ENCODE measurements at places on chromosomes 6 and 20.

DNA sequence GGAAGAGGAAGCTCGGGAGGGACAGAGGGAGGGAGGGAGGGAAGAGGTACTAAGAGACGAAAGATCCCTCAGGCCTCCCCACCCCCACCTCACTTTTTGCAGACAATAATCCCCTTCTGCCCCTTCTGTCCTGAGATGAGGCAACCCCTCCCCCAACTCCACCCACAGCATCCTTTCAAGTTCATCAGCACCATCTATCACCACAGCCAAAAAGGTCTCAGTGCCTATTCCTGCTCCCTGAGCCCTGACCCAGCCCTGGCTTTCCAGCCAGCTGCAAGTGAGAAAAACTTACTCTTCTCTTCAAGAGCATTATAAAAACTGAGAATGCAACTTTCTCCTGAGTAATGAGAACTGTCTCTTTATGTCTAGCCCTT lies 133.2 kb upstream of the LRFN2 start:
- no peak for DNase-seq

GRCh38 chr6:127301199-127301700 lies 34.6 kb downstream of the RNF146 start:
- DNase-seq, result no peak

- DNase-seq, result no peak
These were observed 51.2 kb upstream of the AKIRIN2 start for GRCh38 chr6:87753131-87753685.

DNA sequence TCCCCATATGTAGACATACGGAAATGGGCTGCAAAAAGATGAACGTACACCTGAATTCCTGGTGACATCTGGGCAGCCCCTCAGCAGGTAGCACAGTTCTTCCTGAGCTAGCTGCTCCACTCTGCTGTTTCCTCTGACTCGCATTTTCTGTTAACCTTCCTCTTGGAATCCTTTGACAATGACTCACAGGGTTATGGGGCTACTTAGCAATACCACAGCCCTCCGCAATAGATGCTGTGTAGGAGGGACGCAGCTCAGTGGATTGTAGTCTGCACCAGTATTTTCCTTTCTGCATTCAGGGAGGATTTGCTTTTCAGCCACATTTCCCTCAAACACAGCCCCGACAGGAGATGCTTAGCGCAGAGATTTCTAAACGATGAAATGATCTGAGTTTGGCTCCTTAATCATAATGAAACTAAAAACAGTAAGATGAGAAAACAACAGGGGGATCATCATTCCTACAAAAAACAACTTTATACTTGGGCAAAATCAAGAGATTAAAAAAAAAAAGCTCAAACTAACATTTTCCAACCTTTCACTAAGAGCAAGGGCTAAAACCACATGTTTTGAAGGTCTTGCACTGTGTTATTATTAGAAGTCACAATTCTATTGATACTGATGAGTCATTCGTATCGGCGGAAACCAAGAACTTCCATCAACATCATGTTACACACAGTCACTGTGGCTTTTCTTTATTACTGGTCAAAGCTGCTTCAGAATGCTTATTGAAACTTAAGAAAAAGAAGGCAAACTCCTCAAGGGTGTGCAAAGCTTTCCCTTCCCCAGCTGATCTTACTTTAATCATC lies 12.2 kb downstream of the BACH2 start:
- DNase-seq, result peak; percentile 25

GRCh38 chr6:166907871-166908806 lies 48.2 kb downstream of the RNASET2 start:
- DNase-seq, result no peak

- DNase-seq, result no peak
These were observed 384.6 kb downstream of the CDH4 start for GRCh38 chr20:61636531-61637116.

- DNase-seq, result no peak
These were observed 34.1 kb downstream of the TNXB start for GRCh38 chr6:32074996-32075532.

GRCh38 chr6:145749632-145750031 lies 14.3 kb upstream of the EPM2A start:
- DNase-seq, result no peak

- no peak for DNase-seq
These were observed 289.5 kb upstream of the SGK1 start for GRCh38 chr6:134607411-134607810.

DNA sequence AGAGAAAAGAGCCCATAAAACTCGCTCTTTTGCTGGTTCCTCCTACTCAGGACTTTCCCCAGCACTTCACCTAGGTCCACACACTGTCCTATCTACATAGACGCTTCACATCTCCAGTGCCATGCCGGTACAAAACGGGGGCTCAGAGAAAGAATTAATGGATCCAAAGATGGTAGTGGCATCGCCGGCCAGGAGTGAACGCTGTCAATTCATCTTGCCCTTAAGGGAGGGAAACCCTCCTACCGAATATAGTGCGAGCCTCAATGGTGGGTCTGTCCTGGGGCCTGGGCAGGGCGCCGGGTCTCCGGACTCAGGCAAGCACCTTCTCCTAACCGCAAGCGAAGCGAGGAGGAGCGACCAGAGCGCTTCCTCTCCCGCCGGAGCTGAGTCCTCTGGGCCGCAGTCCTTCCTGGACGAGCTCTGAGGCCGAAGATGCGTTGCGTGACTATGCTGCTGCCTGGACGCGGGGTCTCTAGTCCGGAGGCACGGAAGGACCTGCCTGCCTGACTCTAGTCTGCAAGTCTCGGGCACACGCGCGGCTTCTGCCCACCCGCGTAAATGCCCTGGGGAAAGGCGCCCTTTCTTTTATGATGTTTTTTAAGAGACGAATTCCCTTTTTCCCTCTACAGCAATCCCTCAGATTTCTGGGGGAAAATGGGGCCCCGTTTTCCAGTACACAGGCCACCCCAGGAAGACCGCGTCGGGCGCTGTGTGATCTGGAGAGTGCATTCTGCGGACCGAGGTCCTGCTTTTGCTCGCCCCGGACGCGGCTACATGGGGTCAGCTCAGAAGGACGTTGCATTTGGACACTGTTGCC lies 100.1 kb upstream of the PRDM1 start:
- DNase-seq, result no peak

- no peak for DNase-seq
These were observed 151.3 kb upstream of the BEND6 start for GRCh38 chr6:56803594-56803993.

DNA sequence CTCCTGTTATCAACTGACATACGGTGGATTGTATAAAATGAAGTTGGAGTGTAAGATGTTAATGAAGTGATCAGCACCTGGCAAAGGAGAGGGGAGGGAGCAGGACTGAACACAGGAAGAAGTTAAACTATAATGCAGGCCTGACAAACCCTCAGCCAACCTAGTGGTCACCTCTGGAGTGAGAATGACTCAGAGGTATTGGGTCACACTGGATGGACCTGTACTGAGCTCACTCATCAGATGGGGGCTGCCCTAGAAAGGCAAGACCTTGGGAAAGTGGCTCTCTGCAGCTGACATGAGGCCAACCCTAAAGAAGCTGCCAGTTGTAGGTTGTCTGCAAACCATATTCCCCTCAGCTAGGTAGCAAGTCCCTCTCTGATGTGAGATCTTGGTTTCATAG lies 193.3 kb upstream of the HTR1E start:
- no peak for DNase-seq

DNA sequence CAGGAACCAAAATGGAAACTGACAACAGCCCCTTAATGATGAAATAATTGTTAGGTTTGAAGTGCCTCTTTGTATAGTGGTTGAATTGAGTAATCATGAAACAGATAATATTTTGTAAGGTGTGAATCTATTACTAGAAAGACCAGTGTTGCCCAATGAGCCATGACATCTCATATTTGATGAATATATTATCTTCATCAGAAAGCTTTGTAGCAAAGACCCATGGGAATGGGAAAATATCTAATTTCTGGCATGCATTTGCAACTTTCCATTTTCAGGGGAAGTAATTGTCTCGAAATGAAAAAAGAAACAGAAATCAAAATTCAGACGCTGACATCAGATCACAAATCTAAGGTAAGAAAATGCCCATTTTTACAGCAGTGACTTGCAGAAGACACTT lies 57.3 kb upstream of the LAMP5 start:
- DNase-seq, result no peak

- no peak for DNase-seq
These were observed 28.6 kb downstream of the SLC23A2 start for GRCh38 chr20:4972506-4973251.

DNA sequence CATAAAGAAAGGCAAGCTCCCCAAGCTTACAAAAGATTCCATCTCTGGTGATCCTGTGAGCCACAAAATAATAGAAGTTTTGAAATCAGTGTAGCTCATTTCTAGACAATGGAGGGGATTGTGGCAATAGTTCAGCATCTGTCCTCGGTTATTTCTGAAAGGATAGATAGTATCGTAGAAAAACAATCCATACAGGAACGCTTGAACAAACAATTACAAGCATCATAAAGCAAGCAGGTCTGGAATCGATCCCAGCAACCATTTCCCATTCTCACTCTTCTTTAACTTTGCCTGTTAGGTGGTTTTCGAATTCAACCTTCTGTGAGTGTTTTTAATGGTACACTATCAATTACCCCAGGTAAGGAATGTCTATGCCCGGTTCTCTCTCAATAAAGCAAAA lies 931.1 kb downstream of the KIF16B start:
- DNase-seq, result no peak
